Glomerular endothelial cell (primary cell): ENCODE measurements at places on chromosomes 16 and 17. TPM values are rescaled to one million over a fixed set of nuclear protein-coding genes. Genes with fewer than 3 reads are reported as not detected.

Gene PLXDC1
- 0.06 TPM in 1 of 2 replicates, not detected in the other for total RNA-seq

Gene ACE
- total RNA-seq = 22.8 and 117 TPM in 2 replicates

Gene USP31
- total RNA-seq = 18.7 and 50.6 TPM in 2 replicates

- no peak for DNase-seq
Observed at GRCh38 chr17:59404471-59404870, 73.0 kb downstream of the YPEL2 start.

DNA sequence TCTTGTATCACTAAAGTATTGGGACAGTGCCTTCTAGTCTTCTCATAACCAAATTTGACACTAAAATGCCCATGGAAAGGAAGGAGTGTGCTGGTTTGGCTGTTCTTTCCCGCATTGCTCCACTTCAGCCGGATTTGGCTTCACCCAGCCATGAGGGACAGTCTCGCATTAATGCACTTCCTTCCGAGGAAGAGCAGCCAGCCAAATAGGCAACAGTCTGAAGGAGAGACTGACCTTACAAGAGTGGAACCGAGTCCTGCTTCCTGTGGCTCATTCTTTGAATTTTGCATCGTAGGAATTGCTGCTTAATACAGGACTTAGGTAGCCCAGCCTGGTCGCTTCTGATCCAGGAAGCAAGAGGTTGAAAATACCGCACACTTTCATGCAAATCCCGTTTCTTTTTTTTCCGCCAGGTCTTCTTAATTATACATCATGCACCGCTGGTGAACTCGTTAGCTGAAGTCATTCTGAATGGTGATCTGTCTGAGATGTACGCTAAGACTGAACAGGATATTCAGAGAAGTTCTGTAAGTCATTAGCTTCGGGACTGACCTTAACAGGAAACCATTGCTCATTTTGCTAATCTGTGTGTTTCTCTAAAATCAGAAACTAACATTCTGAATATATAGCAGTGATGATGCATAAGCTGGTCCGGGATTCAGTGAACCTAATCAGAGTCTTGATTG is 38.2 kb downstream of the CLEC16A start:
- DNase-seq = no peak

GRCh38 chr16:56298948-56299596 is 107.8 kb downstream of the GNAO1 start:
- no peak for DNase-seq

DNA sequence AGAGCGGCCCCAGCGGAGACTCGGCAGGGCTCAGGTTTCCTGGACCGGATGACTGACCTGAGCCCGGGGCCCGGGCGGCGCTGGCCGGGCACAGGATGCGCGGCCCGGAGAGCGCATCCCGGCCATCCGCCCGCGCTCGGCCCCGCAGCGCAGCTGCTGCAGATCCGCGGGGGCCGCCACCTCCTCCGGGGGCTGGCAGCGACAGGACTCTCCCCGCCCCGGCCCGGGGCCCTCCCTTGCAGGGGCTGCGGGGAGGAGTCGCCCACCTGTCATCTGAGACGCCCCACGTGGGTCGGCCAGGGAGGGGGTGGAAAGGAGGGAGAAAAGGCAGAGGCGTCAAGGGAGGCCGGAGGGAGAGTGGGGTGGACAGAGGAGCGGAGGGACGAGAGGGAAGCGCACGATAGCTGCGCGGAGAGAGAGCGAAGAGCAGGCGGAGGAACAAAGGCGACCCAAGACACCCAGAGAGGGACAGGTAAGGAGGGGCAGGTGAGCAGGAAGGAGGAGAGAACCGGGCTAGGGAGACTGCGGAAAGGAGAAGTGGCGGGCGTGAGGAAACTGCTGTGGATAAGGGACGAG is 471 bp upstream of the PRKAR1A start:
- DNase-seq = no peak

GRCh38 chr17:66432411-66432957 is 130.1 kb downstream of the PRKCA start:
- DNase-seq = no peak

DNA sequence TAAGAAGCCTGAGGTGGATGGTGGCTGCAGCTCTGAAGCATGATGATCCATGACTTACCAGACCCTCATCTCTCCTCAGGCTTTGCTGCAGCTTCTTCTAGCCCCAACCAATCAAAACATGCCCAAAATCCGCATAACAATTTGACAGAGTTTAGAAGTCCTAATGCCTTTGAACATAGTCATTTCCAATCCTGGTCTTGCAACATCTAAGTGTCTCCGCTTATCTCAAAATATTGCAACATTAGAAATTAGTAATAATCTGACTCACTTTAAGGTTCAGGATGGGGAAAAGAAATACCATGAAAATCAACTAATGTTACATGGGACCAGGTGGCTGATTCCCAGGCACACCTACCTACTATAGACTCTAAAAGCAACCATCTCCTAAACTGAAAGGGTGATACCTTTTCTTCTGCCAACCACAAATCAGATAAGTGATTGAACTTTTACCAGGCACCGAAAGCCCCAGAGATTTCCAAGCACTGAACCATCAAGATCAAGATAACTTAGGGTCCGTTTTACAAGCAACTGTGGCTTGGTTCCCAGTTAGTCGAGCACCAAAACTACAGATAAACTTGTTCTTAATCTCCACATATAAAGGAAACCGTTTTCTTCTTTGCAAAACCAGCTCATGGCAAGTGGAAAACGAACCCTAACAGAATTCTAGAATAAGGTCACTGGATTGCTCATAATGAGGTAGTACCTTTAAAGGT is 14.0 kb downstream of the ERN1 start:
- DNase-seq = no peak

DNA sequence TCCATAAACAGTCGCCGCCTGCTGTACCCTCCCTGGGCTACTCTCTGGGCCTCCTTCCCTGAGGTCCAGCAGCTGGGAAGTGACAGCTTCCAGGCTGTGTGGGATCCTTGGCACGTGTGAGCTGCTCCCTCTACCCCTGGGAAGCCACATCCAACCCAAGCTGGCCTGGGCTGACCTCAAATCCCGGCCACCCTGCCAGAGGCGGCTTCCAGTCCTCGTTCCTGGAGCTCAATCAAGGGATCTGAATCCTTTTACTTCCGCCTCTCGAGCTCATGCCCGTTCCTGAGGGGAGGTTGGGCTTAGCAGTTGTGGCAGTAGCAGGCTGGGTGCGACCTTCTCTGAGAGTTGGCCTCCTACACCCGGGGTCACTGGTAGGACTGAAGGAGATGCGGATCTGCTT is 82.5 kb downstream of the NETO2 start:
- DNase-seq = no peak
